ENCODE measurements at places on chromosomes 16 and 17.

- DNase-seq = no peak
Measured at GRCh38 chr16:4850211-4850610, 2.9 kb downstream of the UBN1 start.

DNA sequence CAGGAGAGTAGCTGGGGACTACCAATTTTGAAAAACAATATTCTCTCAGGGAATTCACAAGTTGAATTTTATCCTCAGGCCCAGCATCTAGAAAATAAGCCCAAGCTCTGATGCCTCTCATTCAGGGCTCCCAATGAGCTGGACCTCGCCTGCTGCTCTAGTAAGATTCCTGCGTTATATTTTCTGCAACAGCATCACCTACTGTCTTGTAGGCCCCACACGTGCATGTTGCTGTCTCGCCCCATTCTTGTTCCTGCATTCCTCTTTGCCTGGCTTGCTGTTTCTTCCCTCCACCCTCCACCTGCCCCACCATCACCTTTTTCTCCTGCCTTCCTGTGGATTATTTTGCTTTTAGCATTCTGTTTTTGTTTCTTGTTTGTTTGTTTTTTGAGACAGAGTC lies 8.3 kb upstream of the ST6GALNAC2 start:
- no peak for DNase-seq

GRCh38 chr17:58079300-58080033 lies 3.8 kb upstream of the DYNLL2 start:
- no peak for DNase-seq

DNA sequence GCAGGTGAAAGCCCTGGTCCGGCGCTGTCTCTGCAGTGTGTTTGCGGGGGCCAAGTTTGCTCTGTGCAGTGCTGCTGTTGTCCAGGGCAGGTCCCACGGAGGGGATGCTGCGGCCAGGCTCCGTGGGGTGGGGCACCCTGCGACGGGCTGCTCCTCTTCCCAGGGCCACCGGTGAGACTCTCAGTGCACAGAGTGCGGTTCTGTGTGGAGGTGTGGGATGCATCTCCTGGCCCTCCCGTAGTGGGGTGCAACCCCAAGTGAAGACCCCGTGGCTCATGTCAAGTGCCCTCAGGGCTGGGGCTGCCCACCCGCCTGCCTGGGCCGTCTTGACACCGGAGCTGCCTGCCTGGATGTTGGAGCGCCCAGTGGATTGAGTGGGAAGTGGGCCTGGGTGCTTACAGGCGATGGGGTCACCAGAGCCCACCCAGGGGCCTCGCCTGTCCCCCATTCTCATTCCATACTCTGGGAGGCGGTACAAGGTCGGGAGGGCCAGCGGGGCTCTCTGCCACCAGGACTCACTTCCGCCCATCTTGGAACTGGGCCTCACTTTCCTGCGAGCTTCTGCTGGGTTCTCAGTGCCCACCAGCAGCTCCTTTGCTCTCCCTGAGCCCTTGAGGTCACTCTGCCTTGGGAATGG lies 119.9 kb downstream of the BANP start:
- DNase-seq = no peak

DNA sequence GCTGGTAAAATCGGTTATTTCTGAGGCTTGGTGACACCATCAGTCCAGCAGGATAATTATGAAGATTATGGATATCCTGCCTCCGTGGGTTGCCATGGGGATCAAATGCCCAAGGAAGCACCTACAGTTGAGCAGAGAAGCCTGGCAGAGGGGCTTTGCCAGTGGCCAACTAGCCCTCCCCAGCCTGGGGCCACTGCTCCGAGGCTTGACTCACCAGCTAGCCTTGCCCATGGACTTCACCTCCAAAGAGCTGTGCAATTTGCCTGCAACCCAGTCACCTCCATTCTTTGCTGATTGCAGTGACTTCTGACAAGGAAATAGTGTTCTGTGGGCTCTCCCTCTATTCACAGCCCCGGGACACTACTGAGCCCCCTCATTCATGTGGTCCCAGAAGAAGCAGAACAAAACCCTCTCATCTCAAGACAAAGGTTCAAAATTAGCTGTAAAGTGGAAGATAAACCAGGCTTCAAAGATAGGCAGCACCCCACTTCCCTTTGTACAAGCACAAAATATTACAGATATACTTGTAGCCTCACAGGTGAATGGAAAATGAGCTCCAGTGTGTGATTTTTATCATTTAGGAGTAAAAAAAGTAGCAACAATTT lies 1.6 kb downstream of the PECAM1 start:
- DNase-seq = no peak

DNA sequence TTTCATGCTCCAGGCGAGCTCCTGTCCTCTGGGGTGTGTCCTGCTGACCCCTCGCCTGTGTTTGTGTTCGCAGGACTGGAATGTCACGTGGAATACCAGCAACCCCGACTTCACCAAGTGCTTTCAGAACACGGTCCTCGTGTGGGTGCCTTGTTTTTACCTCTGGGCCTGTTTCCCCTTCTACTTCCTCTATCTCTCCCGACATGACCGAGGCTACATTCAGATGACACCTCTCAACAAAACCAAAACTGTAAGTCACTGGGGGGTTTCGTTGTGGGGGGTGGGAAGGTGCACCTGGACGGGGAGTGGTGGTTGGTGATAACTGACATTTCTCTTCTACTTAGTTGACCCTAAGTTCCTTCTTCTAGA lies 58.3 kb downstream of the ABCC1 start:
- DNase-seq = no peak

DNA sequence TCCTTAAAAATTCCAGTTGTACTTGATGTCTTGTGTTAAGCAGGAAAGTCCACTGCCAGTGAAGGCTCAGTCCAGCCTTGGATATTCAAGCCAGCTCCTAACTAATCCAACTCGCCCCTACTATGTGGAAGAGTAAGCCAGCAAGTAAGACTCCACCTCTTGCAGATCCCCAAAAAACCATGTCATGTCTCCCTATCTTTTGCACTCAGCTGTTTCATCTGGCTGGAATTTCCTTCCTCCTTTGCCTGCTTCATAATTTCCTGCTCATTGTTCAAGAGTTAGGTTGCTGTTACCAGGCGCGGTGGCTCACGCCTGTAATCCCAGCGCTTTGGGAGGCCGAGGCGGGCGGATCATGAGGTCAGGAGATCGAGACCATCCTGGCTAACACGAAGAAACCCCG lies 37.8 kb downstream of the RBBP6 start:
- DNase-seq = no peak

- DNase-seq = no peak
Measured at GRCh38 chr17:31786796-31787481, 72.1 kb downstream of the COPRS start.

- DNase-seq = no peak
Measured at GRCh38 chr16:75059411-75059810, 57.2 kb downstream of the LDHD start.

DNA sequence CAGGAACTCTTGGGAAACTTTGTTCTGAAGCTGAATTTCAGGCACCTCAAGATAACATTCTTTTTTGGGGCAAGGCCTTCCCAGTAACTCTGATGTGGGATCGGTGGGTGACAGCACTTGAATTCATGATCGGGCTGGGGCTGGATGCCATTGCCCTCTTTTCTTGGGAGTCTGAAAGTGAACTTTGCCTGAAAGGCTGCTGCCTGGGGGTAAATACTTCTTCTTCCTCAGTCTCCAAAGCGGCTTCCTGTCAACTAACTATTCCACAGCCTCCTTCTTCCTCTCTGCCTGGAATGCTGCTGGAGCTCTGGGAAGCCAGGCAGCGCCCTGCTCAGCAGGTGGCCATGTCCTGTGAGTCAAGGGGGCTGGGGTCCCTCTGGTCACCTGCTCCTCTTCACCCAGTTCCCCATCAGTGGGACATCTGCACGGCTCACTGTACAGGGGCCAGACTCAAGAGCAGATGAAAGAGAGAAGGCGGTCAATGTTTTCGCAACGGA lies 79.5 kb downstream of the WIPI1 start:
- DNase-seq = no peak

- no peak for DNase-seq
Measured at GRCh38 chr16:88553739-88554138, 16.5 kb upstream of the ZC3H18 start.

- no peak for DNase-seq
Measured at GRCh38 chr16:89095491-89095951, 1.9 kb downstream of the ACSF3 start.

DNA sequence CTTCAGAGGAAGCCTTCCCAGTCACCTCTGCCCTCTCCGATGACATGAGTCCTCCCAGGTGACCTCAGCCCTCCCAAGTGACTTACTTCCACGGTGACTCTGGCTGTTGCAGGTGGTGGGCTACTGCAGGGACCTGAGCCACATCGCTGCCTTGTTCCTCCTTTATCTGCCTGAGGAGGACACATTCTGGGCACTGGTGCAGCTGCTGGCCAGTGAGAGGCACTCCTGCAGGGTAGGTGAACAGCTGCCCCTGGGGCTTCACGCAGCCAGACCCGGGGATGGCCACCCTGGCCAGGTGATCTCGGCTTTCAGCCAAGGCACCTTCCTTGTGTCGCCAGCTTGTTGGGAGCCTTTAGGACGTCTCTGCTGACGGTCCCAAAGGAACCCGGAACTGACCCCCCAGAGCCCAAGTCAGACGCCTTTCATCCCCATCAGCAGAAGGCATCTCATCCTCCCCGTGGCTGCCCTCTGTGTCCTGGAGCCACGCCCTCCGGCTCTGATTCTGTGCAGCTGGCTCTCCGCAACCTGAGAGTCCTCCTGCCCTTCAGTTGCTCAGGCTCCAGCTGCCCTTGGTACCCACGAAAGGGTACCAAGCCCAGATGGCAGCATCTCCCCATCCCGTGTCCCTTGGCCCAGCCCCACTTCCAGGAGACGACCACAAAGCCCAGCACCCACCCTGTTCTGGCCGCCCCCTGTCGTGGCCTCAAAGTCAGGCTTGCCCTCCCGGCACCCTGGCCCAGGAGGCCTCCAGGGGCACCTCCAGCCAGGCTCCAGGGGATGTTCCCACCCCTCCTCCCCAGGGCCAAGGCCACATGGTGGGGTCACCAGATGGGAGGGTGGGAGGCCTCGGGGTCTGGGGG lies 81.7 kb downstream of the GOSR1 start:
- no peak for DNase-seq

GRCh38 chr17:42387661-42388380 lies 421 bp downstream of the STAT3 start:
- DNase-seq = no peak

DNA sequence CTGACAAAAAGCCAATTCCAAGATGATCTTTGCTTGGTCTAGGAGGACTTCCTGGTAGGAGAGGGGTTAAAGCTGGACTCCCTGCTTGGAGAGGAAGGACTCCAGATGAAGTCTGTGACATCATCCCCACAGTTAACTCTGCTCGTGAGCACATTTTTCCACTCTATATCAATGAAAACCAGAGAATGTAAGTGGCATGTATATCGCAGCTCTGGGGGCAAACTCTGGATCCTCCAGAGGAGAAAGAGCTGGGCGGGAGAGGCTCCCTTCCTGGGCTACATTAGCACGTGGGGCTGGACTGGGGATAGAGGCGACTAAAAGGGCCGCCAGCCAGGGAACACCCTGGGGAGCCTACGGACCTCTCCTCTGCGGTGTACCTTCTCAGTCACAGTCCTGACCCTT lies 34.1 kb downstream of the HIC1 start:
- DNase-seq = no peak

GRCh38 chr17:15261802-15262290 lies 3.3 kb downstream of the PMP22 start:
- DNase-seq = no peak

DNA sequence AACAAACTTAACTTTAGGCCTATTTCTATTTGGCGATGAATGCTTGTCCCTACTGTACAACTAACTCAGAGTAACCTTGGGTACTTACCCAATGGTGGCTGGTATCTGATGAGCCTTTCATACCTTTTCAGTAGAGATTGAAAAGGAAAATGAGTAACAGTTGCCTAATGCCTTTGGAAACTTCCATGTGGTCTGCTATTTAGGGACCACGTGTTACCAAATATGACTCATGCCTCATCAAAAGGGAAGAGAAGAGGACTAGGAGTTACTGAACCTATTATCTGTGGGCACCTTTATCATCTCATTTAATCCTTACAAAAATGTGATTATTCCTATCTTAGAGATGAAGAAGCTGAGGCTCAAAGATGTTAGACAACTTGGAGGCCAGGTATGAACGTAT lies 8.1 kb downstream of the MYOCD start:
- no peak for DNase-seq

DNA sequence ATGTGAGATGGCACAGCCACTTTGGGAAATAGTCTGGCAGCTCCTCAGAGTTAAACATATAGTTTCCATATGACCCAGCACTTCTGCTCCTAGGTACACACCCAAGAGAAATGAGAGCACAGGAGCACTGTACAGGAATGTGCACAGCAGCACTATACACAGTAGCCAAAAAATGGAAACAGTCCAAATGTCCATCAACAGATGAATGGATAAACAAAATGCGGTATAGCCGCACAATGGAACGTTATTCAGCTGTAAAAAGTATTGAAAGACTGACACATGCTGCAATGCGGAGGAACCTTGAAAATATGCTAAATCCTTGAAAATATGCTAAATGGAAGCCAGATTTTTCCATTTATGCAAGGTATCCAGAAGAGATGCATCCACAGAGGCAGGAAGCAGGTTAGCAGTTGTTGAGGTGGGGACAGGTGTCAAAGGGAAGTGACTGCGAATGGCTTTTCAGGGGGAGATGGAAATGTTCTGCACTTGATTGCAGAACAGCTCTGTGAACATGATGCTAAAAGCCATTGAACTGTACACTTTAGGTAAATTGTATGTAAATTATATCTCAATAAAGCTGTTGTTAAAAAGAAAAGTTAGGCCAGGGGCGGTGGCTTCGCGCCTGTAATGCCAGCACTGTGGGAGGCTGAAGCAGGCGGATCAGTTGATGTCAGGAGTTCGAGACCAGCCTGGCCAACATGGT lies 80.7 kb downstream of the MPRIP start:
- DNase-seq = no peak

DNA sequence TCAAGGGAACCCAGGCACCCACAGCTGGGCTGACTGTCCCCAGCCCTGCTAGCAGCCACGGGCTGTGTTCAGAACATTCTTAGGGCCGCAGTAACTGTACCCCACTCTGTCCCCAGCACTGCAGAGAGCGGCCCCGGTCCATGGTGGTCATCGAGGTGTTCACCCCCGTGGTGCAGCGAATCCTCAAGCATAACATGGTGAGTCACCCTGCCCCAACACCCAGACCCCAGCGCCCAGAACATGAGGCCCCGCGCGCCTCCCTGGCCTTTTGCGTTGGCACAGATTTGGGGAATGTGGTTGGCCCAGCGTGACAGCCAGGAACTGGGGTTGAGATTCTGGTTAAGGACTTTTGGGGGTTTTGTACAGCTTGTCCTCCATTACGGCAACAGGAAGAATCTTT lies 114.9 kb upstream of the PLCG2 start:
- no peak for DNase-seq

DNA sequence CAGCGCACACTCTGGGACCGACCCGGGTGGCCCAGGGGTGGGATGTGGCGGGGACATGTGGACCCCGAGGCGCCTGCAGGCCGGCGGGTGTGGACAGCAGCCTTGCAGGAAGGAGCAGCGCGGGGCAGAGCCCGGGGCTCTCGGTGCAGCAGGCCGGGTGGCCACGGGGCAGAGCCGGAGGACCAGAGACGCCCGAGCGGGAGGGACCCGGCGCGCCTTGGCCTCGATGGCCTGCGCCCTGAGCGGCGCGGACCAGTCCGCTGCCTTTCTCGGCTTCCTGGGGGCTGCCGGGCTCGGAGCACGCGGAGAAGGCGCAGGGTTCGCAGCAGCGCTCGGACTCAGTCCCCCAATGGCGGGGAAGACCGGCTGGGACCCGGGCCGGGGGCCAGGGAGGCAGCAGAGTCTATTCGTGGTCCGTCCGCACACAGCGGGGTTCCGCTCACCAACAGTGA lies 43.4 kb downstream of the OSBPL7 start:
- no peak for DNase-seq

Measured in NCI-H1436 (cell line).